ENCODE measurements at places on chromosomes 3 and 15. TPM values are rescaled to one million over a fixed set of nuclear protein-coding genes. Genes with fewer than 3 reads are reported as not detected.

Gene IL12A
- 1.2 TPM for total RNA-seq

Gene STARD5
- 21.1 TPM for total RNA-seq

Gene KNL1
- 2.5 TPM for total RNA-seq

Gene GOLGA8S
- not detected for total RNA-seq

Gene HYKK
- total RNA-seq = 2.9 TPM

Gene AGTR1
- 2.3 TPM for total RNA-seq

Gene ISG20
- total RNA-seq = 10.7 TPM

Gene TTLL13
- not detected for total RNA-seq

Gene SAMMSON
- 0.28 TPM for total RNA-seq

Gene DYNLT2B
- total RNA-seq = 7.0 TPM

Gene NCKIPSD
- 12.1 TPM for total RNA-seq

Gene MKRN2OS
- total RNA-seq = not detected

Gene PLCH1
- under 0.01 TPM for total RNA-seq

Gene CEP70
- total RNA-seq = 26.8 TPM

Gene GOLGA8N
- total RNA-seq = 1.3 TPM

Gene SH3GL3
- not detected for total RNA-seq

Gene PLSCR2
- total RNA-seq = not detected

Gene IMPG2
- total RNA-seq = under 0.01 TPM

Gene CHL1
- not detected for total RNA-seq

Gene PTX3
- 1,917 TPM for total RNA-seq

Gene DPPA4
- total RNA-seq = under 0.01 TPM

Gene FRMD5
- total RNA-seq = 14.9 TPM

Gene FSD2
- not detected for total RNA-seq

Gene STOML1
- 27.2 TPM for total RNA-seq

Gene TMEM158
- 40.3 TPM for total RNA-seq

Gene GOLGA8J
- 0.28 TPM for total RNA-seq

Gene VEPH1
- 155 TPM for total RNA-seq

Gene SNX22
- 0.19 TPM for total RNA-seq

Gene STT3B
- total RNA-seq = 301 TPM

Gene AMIGO3
- total RNA-seq = not detected

Gene RBP2
- total RNA-seq = not detected

Gene FBN1
- 823 TPM for total RNA-seq

Gene CORO2B
- 12.3 TPM for total RNA-seq

Gene CLDN1
- total RNA-seq = 2.0 TPM

Gene ABHD17C
- total RNA-seq = 7.5 TPM

Gene CTSH
- 3.5 TPM for total RNA-seq

Gene SLC51A
- not detected for total RNA-seq

Gene BCL2A1
- under 0.01 TPM for total RNA-seq

Gene FGF7
- total RNA-seq = 236 TPM

Gene SERINC4
- total RNA-seq = not detected

Gene LRRC28
- total RNA-seq = 17.5 TPM

Gene PAK6
- total RNA-seq = 0.56 TPM

Gene EIF4E3
- total RNA-seq = 0.58 TPM

Gene SLC6A11
- under 0.01 TPM for total RNA-seq
